CD4-positive, alpha-beta T cell treated with Interleukin-4 for 4 hours (primary cell): ENCODE measurements at places on chromosomes 1 and 21.

DNA sequence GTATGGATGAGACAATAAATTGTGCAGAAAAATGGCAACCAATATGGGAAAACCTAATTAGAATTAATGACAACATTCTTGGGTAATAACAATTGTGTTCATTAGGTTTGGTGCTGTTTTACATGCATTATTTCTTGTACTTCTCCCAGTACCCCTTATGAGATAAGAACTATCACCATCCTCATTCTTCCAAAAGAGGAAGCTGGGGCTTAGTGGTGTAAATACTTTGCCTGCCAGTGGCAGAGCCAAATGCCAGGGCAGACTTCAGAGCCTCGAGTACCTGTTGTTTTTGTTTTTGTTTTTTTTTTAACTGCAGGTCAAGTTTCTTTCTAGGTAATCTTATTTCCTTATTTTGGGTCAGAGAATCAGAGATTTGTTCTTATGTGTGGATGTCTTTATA, 206.4 kb downstream of the RHOU start:
- no peak for DNase-seq

DNA sequence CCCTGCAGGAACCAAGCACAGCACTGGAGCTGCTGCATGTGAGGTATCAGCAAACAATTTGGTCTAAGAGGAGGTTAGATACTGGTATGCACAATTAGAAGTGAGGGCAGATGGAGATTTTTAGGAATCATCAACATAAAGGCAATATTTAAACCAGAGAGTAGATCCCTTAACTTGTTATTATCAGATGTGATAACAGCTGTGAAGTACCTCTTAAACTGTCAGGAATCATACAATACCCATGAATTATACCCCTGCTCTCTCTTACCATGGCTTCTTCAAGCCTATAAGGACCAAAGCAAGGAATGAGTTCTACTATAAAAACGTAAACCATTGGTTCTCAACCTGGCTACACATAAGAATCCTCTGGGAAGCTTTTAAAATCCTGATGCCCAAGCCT, 3.9 kb downstream of the BCAR3 start:
- DNase-seq = no peak

GRCh38 chr1:154430903-154431302, 25.8 kb downstream of the IL6R start:
- no peak for DNase-seq

- DNase-seq = no peak
Observed at GRCh38 chr1:153488731-153489130, 28.3 kb upstream of the S100A7 start.

GRCh38 chr1:24450316-24450715, 34.7 kb downstream of the NIPAL3 start:
- no peak for DNase-seq

- DNase-seq = no peak
Observed at GRCh38 chr1:56825436-56825835, 6.2 kb upstream of the FYB2 start.

DNA sequence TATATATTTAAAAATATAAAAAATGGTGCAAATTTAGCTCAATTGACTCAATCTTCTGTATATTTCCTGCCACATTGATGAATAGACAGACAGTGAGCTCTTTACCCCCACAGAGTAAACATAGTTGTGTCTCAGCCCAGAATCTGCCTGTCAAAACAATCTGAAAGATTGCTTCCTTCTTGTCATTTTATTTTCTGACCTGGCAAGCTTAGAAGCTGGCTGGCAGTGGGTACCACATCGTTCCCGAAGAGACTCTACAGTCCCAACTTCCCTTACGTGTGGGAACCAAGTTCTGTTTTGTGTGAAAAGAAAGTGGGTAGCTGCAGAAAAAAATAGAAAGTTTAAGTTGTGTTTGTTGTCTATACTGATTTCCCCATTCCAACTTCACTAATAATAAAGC, 629.3 kb upstream of the NEGR1 start:
- DNase-seq = no peak

DNA sequence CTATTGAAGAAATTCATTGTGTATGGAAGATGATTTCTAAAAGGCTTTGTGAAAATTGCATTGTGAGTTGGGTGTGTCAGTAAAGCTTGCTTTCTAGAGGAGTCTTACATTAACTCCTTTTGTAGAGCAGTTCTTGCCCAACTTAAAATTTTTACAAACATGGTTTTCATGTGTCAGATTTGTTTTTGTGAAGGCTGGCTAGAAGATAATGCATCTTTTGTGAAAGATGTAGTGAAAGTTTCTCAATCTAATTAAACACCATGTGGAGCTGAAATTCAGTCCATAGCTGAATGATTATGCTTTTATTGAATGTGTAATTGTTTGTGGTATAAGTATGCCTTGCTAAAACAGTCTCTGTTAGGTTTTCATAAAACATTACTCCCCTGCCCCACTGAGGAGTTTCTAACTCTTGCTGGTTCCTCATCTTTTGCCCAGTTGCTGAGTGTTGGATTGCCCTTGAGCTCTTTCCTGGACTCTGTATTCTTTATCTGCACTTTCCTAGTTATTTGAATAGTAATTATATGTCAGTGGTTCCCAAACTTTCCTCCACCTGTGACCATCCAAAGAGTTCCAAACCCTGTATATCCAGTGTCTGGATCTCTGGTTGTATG, 38.0 kb downstream of the KCTD3 start:
- DNase-seq = no peak

DNA sequence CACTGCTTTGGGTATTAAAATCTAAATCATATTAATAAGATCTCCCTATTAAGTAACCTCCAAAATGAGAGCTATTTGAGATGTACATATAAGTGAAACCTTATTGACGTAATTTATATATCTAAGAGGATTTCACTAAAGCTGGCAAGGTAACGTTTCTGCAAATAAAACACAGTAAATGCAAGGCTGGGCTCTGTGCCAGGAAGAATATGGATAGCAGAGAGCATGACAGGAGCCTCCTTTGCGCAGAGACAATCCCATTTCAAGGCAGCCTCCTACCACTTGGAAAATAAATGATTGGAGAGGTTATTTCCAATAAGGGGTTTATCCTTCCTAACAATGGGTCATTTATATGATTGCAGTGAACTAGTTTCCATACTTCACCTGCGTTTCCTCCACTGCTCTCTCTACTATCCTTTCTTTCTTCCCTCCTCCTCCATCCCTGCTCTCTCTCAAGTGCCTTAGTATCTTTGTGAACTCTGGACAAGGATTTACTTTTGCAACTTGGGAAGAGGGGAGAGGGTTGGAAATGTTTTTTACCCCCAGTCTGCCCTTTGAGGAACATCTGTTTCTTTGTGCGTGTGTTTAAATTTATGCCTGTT, 3.0 kb upstream of the NFIA start:
- DNase-seq = no peak

GRCh38 chr1:231808116-231808515, 181.5 kb downstream of the DISC1 start:
- DNase-seq = no peak

- no peak for DNase-seq
Observed at GRCh38 chr1:17874231-17874630, 119.1 kb downstream of the ACTL8 start.

DNA sequence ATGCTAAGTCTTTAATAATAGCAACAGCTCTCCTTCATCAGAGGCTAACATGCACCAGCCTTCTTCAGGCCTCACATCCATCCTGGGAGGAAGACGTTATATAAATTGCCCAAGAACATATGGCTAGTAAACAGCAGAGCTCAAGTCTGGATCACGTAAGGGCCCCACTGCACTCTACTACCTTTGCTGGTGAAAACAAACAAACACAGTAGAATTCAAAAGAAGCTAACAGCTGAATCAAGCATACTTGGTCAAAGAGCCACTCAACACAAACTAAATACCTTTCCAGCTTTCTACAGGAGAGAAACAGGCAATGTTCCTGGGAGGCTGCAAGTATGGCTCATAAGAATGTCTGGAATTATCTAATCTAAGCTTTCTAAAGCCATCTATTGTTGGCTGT, 66.0 kb downstream of the WLS start:
- DNase-seq = no peak

- DNase-seq = no peak
Observed at GRCh38 chr1:115647919-115648650, 6.3 kb downstream of the VANGL1 start.

DNA sequence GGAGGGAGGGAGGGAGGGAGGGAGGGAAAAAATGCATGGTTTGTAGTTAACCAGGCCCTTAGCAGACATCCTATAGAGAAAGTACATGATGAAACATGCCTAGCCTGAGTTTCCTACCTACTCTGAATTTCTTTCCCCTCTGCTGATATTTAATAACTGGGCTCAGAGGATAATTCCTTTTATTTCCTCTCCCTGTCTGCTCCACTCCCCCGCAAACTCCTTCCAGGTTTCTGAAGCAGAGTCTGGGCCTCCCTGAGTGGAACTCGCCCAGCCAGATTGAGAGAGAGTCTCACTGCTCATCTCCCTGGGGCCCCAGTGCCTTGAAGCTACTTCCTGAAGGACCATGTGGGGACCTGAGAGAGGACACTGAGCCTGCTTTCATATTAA, 111.9 kb upstream of the SLC44A3 start:
- no peak for DNase-seq

DNA sequence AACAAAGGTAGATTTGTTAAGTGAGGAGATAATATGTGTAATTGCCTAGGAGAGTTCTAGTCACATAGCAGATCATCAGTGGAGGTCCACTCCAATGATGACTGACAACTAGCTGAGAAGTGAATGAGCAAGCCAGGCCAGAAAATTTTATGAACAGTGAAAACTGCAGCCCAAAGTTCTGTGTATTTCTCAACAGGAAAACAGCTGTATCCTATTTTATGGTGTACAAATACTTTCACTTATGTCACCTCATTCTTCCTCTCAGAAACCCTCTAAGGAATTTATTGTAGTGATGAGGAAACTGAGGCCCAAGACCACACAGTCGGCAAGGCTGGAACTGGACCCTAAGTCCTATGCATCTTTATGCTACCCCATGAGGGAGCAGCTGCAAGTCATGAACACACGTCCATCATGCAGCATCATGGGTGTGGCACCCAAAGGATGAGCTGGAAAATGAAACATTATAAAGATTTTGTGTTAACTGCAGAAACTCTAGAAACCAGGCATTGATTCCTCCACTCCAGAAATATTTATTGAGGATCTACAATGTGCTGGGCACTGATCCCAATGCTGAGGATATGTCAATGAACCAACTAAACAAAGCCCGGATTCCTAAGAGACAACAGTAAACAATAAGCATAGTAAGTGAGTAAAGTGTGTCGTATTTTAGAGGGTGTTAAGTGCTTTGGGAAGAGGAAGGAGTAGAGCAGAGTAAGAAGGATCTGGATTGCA, 99.5 kb upstream of the DUSP10 start:
- DNase-seq = no peak

DNA sequence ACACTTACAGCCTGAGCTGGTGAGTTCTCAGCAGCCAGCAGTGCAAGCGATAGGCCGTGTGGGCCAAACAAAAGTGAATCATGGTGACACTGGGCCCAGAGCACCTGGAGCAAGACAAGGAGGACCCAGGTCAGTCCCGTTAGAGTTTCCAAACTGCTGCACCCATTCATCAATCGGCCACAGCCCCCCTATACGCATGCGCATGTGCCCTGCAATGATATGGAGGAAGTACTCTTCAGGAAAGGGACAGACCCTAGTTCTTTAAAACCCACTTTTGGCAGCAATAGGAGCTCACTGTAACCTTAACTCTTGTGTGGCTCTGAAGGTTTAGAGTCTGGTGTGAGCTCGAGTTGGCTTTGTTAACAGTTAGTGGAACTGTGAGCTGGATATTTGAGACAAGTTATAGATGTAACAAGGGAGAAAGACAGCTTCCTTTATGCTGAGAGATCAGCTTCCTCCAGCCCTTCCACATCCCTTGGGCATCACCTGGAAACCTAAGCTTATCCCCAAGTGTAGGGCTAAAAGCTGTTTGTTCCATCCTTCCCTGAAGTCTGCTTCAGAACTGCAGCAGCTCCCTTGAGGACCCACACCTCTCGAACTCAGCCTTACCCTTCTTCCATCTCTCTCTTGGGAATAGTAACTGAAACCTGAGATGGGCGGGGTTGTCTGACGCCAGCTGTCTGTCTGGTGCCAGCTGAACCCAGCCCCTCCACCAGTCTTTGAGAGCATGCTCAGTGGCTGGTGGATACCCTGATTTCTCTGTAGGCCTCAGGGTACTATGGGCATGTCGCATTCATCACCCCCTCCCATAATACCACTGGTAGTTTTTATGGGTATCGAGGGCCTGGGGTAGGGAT, 17.7 kb downstream of the NMNAT1 start:
- no peak for DNase-seq

GRCh38 chr1:84947536-84948410, 49.1 kb downstream of the MCOLN2 start:
- DNase-seq = no peak

GRCh38 chr1:42924851-42925760, 33.6 kb downstream of the SLC2A1 start:
- no peak for DNase-seq

GRCh38 chr1:100544791-100545190, 6.9 kb downstream of the GPR88 start:
- DNase-seq = no peak

DNA sequence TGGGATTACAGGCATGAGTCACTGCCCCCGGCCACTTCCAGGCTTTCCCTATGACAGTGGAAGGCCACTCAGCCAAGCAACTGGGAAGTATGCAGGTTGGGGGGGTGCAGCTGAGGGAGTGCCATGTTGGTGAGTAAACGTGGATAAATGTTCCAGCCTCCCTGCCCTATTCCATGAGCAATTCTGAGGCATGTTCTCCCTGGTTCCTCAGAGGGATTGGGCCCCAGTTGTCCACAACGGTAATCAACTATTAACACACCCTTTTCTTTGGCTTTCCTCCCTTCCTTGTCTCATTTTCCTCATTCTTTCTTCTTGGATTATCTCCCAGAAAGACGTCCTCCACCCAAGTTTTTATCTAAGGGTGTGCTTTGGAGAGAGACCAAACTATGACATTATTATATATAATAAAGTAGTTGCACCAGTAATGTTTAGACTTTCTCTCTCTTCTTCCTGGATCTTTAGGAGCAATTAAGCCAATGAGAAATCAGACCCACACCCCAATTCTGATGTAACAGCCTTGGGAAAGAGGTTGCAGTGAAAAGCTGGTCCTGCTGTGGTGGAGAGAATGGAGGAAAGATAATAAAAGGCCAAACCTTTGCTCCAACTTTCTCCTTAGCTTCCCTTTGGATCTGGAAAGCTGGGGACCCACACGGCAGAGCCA, 6.8 kb upstream of the SLAMF9 start:
- no peak for DNase-seq

GRCh38 chr1:101709721-101710120, 287.0 kb downstream of the OLFM3 start:
- no peak for DNase-seq

GRCh38 chr1:4169991-4170390, 269.9 kb upstream of the C1orf174 start:
- no peak for DNase-seq

DNA sequence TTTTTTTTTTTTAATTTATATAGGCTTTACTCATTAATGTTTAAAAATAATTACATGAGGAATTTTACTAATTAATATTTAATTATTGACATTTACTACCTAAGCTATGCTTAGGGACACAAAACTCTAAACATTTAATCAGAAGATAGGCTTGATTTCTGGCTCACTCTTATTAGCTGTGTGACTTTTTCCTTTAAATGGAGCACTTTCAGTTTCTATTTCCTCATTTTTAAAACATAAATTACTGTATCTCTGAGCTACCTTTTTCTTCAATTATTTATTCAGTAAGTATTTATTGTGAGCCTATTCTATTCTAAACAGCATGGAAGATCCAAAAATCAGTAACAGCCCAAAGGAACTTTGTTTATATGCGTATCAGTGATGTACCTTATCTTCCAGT, 40.5 kb downstream of the MAP3K7CL start:
- no peak for DNase-seq
